Stimulated activated CD4-positive, alpha-beta T cell treated with anti-CD3 and anti-CD28 coated beads, Interleukin-12 subunit alpha, Interleukin-12 subunit beta, amount 100 ng/mL, for 4 hours (primary cell): ENCODE measurements at places on chromosomes 2 and 18.
A peak's percentile ranks its signal among the peaks of the same experiment; 100 is the strongest.

DNA sequence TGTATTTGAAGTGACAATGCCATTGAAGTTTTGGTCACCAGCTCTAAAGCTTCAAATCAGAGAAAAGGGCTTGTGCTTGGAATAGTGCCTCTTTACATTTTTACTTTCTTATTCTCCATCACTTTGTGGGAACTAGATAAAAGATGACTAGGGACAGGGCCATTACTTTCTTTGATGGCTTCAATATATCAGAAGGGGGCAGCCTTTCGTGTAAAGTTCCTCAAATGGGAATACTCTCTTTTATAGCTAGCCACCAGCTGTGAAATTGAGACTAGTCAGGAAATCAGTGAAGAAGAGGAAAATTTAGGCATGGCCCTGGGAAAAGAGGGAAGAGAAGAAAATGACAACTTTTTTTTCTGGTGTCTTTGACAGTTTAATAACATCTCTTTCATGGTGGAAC lies 242.5 kb downstream of the DCC start:
- no peak for DNase-seq

GRCh38 chr2:72915907-72916742 lies 1.2 kb upstream of the EMX1 start:
- DNase-seq: peak; percentile 45

- no peak for DNase-seq
Observed at GRCh38 chr2:54249629-54250028, 6.4 kb downstream of the TSPYL6 start.

DNA sequence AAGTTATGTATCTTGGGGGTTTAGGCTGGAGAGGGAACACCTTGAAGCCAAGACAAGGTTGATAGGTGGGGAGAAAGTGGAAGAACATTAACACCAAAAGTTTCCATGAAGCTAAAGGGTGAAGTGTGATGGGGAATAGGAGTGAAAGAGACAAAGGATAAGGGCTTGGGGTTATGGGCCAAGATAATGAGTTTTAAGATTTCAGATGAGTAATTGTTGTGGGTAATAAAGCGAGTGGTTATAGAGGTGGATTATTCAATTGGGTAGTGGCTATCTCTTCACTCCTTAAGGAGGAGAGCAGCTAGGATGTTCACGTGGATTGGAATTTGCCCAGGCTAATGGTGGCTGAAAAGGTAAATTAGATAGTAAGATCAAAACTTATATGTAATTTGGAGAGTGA lies 29.8 kb downstream of the EML4 start:
- no peak for DNase-seq

DNA sequence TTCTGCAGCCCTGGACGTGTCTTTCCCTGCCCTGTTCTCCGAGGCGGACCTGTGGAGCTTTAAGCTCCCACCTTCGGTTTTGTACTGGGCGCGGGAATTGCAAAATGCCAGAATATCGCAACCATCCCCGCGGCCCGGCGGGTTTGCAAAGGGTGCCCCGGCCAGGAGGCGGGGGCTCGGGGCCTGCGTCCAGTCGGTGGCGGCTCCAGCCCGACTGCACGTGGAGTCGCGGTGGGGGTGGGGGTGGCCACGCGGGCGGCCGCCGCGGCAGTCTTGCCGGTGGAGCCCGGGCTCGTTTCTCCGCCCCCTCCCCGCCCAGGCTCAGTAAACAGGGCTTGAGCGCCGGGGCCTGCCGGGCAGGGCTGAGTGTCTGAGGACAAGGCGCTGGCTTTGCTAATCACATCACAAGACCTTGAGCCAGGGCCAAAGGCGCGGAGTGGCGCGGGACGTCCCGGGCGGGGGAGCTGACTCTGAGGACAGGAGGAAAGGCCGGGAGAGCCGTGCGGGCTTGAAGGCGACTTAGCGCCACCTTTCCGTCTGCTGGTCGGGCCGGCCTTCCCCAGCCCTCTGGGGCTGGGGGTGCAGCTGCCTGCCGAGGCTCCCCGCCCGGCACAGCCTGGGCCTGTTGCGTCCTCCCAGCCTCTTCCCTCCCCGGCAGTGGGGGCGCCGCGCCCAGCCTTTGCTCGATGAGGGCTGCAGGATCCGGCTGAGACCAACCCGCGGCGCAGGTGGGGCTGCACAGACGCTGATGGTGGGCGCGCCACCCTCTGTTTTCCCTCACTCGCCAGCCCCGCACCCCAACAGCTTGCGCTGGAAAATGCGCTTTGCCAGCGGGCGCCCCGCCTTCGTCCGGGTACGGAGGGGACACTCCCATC lies 786 bp upstream of the ZFP36L2 start:
- peak; percentile 73 for DNase-seq

DNA sequence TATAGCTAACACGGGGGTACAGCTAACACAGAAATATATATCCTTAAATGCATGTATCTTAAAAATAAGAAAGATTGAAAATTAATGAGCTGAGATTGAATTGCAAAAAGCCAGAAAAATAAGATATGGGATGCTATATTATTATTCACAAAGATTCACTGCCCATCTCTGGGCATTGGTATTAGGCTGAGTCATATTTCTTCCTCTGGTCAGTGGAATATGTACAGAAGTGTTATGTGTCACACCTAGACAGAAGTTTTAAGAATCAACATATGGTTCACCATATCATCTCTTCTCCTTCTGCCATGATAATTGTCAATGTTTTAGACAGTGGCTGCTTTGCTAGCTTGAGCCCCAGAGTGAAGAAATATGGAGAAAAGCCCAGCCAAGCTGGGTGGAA lies 14.0 kb upstream of the MCFD2 start:
- no peak for DNase-seq

DNA sequence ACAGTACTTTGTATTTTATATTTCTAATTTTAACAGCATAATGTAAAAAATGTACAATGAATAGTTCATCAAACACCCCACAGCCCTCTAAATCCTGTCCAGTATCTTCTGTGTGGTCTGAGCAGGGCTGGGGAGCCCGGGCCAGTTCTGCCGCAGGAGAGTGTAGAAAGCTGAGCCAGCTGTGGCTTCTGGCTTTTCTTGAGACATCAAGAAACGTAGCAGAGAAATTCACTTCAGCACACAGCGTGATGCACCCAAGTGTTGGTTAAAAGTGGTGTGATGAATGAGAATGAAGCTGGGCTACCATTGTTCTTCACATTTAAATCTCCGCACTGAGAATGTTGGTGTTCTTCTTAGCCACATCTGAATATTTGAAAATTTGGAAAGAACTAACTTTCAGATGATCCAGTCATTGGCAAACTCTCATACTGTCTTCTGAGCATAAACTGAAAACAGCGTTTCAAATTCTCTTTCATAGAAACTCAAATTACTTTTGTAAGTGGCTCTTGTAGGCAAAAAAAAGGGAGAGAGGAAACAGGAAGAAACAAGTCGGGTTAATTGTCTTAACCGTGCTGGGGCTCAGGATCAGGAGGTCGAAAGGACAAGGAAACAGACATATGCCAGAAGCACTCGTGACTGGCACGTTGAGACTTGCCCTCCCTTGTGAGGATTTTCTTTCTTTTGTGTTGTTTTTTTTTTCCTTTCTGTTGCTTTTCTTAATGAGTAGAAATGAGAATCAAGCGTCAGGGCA lies 23.4 kb upstream of the TMEM87B start:
- DNase-seq: no peak

- DNase-seq: no peak
Observed at GRCh38 chr2:15617778-15618448, 26.2 kb downstream of the DDX1 start.

GRCh38 chr18:35345460-35345921 lies 1.3 kb upstream of the ZNF24 start:
- DNase-seq: no peak

- no peak for DNase-seq
Observed at GRCh38 chr18:77897606-77898005, 648.0 kb downstream of the GALR1 start.
